ENCODE measurements at places on chromosomes 7 and 10.

- no peak for DNase-seq
Observed at GRCh38 chr10:94149702-94150101, 156.0 kb downstream of the PLCE1 start.

DNA sequence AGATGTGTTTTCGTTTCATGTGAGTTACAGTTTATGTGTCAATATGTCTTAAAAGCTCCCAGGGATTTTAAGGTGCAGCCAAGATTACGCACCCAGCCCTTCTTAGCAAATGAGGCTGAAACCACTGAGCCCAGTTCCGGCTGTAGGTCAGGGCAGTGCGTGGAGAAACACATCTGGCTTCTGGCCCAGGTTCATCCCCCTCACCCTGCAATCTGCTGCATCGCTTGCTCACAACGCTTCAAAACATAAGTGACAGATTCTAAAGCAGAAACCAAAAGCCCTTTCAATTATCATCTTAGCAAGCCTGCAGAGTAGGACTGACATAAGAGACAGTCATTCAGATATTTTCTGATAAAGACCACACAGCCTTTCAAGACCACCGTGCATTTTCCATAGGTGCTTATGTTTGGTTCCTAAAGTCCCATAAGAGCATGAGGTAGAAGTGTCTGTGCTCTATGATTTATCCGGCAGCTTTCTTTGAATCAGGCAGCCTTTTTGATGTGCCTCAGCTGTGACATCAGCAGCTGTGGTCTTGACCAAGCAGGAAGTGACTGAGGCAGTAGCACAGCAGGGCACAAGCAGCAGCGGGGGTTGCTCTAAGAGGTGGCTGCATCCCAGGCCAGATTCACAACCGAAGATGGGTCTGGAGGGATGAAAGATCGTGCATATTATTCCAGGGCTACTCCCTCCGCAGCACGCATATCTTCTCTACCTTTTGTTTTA is 72.1 kb upstream of the LYZL2 start:
- peak; percentile 44 for DNase-seq

DNA sequence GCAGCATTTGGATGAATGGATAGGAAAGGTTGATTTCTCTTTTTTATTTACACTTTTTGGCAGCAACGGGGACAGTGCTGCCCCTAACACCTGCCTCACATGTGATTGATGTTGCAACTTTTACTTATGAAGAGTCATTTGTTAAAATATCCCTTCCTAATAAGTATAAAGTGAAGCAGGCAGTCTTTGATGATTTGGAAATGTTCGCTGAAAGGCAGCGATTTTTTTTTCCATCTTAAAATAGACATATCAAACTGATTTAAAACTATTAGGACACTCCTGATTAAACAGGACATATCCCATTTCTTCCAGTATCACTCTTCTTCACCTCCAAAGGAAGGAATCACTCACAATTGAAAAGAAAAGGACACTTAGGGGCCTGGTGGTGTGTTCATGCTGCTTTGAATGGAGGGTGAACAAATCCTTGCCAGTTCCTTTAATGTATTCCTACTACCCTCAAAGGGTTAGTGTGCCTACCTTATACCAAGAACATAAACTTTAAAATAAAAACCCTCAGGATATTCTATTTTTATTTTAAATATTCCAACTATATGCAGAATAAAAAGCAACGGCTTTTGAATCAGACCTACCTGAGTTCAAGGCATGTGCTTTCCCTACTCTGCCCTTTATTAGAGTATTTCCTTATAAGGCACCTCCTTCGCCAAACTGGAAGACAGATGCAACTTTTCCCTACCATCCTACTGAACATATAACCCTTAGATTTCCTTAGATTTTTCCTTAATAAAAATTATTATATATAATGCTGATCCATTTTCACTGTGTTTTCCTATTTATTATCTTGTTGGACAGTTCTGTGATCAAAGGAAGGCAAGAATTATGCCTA is 1.1 kb downstream of the ADK start:
- DNase-seq, result no peak

GRCh38 chr7:133411395-133411794 is 158.5 kb downstream of the EXOC4 start:
- no peak for DNase-seq

DNA sequence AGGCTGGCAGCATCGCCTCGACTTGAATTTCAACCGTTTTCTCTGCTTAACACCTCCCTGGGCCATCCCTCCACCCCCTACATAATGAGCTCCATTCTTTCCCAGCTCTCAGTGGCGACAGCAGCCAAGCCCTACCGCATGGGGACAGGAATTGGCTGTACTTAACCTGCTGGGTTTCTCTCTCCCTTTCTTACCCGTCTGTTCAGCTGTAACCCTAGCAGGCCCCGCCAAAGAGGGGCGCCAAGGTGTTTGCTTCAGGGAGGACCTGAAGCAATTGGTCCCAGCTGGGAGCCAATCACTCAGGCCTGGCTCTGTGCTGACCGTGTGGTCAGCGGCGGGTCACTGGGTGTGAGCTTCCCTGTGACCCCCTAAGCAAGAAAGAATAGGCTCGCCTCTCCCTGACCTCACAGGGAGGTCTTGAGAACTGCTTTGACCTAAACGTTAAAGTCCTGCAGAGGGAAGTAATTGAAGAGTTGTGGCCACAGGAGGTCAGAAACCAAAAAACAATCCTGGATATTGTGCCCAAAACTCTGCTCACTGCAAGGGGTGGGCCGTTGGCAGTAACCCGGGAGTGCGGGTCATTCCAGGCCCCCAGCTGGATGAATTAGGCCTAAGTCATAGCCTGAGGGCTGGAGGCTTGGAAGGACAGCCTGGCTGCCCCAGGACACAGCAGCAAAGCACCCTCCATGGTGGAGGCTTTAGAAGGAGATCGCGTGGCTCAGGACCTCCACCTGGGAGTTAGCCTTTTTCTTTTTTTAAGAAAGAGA is 114.6 kb downstream of the ITIH5 start:
- no peak for DNase-seq

GRCh38 chr10:123154711-123155505 is 706 bp downstream of the BUB3 start:
- DNase-seq, result no peak

DNA sequence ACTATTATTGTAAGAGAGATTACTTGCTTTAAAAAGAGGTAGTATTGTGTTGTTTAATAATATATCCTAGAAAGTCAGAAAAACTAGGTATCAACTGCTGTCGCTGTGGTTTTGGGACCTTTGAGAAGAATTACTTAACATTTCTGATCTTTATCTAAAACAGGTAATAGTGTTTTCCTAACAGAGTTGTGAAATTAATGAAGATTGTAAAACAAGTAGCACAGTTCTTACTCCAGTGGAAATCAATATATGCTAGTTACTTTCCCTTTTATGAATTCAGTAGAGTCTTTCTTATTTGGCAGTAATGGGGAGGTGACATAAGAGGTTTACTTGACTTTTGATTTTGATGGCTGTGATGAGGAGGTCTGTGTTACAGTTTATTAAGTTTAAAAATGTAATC is 58.1 kb downstream of the KIF20B start:
- no peak for DNase-seq

- no peak for DNase-seq
Observed at GRCh38 chr10:80538481-80539185, 931 bp downstream of the SH2D4B start.

DNA sequence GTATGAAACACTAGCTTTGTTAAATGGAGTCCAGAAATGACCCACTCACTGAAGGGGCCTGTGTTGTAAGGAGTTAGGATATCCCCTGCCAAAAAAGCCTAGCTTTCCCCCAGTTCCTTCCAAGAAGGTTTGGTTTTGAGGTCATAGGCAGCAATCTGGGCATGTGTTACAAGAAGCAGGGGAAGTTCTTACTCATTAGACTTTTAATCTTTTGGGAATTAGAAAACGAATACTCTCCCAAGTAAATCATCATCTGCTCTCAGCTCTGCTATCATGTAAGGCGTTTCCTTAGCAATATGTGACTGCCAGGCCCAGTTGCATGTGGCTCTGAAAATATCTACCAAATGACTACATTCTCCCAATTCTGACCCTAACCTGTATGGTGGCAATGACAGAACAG is 3.7 kb downstream of the NOD1 start:
- no peak for DNase-seq

DNA sequence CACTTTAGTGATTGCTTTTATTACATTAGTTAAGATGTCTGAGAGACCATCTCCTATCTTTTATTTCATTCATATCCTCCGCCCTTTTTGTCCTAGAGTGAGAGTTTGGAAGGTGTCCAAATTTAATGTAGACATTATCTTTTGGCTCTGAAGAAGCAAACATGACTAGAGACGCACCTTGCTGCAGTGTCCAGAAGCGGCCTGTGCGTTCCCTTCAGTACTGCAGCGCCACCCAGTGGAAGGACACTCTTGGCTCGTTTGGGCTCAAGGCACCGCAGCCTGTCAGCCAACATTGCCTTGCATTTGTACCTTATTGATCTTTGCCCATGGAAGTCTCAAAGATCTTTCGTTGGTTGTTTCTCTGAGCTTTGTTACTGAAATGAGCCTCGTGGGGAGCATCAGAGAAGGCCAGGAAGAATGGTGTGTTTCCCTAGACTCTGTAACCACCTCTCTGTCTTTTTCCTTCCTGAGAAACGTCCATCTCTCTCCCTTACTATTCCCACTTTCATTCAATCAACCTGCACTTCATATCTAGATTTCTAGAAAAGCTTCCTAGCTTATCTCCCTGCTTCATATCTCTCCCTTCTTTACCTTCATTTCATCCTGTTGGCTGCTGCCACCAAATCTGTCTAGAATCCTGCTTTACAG is 10.4 kb upstream of the CLCN1 start:
- DNase-seq, result peak; percentile 43

- DNase-seq, result no peak
Observed at GRCh38 chr10:71565284-71566000, 154.1 kb downstream of the C10orf105 start.

- no peak for DNase-seq
Observed at GRCh38 chr7:145665499-145666258, 450.9 kb upstream of the CNTNAP2 start.

- no peak for DNase-seq
Observed at GRCh38 chr7:30433082-30433481, 45.5 kb downstream of the NOD1 start.

DNA sequence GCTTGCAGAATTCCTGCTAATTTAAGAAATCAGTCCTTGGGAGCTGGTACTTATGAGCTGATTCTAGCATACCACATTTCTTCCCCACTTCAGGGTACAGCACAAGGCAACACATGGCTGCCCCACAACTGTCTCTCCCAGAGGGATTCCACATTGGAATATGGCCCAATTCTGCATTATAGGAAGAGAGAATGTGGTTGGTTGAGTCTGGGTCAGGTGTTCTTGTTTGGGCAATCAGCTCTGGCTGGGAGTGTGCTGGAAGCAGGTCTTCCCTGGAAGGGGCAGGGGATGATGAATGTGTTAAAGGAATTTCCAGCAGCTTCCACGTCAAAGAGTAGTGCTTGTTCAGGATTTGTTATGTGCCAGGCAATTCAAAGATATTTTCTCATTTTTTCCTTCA is 95.7 kb downstream of the BUB3 start:
- DNase-seq, result no peak

- DNase-seq, result peak; percentile 9
Observed at GRCh38 chr7:117127585-117128168, 174.4 kb downstream of the ST7 start.

GRCh38 chr7:74253835-74254128 is 417 bp downstream of the RFC2 start:
- no peak for DNase-seq

GRCh38 chr10:100209303-100209702 is 20.1 kb downstream of the CHUK start:
- no peak for DNase-seq

GRCh38 chr10:70958396-70958795 is 70.0 kb upstream of the PCBD1 start:
- DNase-seq, result no peak

GRCh38 chr7:157465891-157466866 is 129.4 kb downstream of the DNAJB6 start:
- no peak for DNase-seq

GRCh38 chr10:118732245-118733165 is 22.3 kb downstream of the CACUL1 start:
- DNase-seq, result no peak

GRCh38 chr10:59175538-59176240 is 754 bp upstream of the PHYHIPL start:
- no peak for DNase-seq

GRCh38 chr7:137975221-137975620 is 26.7 kb downstream of the CREB3L2 start:
- DNase-seq, result no peak

DNA sequence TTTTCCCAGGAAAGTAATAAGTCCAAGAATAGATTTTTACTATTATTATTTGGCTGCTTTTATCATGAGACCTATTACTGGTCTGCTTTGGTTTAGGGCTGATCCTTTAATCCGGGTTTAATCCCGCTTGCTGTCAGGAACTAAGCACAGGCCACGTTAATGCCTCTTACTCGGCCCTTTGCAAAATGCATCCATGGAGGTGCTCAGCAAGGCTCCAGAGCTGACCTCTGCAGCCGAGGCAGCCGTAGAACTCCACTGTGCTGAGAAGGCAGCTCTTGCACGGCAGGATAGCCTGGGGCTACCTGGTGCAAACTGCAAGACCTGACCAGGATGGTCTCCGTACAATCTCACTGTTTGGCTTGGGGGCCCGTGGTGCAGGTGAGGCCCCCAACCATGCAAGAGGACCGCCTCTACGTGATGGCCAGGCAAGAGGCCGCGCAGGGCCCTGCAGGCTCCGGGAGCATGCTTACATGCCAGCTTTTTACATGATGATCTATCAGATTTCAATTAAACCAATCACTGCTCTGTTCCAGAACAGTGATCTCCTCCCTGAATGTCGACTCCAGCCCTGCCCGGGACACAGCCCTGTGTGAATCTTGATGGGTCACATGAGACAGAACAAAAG is 10.4 kb upstream of the CALML3 start:
- no peak for DNase-seq

DNA sequence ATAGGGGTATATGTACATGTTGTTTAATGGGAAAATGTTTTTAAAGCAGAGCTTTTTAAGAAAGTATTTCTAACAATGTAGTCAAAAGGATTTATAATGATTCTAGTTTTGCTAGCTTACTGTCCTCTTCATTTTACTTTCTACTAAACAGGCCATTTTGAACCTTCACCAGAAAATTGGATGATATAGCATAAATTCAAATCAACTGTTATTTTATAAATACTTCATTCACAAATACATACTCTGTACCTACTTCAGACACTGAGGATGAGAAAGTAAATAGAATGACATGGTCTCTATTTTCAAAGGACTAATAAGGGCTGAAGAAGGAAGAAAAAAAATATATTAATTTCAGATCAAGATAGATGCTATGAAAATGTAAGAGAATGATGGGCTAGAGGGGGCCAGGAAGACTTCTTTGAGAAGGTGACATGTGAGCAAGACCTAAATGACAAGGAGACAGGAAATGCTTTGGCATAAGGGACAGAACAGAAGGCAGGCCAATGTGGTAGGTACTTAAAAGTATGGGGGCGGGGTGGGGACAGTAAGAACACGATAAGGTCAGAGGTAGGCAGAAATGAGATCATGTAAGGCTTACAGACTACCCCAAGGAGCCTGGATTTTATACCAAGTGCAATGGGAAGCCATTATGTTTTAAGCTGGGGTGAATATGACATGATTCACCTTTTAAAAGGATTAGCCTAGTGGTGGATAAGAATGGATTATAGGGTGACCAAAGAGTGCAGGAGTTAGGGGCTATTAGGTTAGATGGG is 5.2 kb downstream of the NAMPT start:
- DNase-seq, result no peak

GRCh38 chr7:7681191-7681935 is 37.0 kb downstream of the RPA3 start:
- DNase-seq, result no peak

- DNase-seq, result no peak
Observed at GRCh38 chr10:24756283-24756682, 32.6 kb upstream of the ARHGAP21 start.
